ENCODE measurements at places on chromosomes 4 and X.

GRCh38 chr4:139802931-139803330 is 137.3 kb downstream of the MGST2 start:
- DNase-seq = no peak

DNA sequence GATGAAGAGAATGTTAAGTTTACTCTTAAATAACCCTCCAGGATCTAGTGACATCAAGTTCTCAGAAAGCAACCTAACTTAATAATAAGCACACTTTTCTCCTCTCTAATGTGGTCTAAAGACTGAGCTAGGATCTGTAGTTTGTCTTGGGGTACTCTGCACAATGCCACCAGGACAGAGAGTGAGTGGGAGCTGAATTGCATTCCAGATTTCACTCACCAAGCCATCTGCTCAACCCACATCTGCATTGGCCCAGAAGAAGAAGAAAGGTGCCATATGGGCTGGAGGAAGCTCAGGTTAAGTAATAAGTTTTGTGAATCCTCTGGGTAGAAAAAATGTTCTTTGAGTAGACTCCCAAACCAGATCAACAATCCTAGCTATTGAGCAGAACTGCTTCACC is 384.6 kb downstream of the PPP3CA start:
- no peak for DNase-seq

- DNase-seq = no peak
These were observed 512.4 kb upstream of the KLHL4 start for GRCh38 chrX:87005183-87005582.

DNA sequence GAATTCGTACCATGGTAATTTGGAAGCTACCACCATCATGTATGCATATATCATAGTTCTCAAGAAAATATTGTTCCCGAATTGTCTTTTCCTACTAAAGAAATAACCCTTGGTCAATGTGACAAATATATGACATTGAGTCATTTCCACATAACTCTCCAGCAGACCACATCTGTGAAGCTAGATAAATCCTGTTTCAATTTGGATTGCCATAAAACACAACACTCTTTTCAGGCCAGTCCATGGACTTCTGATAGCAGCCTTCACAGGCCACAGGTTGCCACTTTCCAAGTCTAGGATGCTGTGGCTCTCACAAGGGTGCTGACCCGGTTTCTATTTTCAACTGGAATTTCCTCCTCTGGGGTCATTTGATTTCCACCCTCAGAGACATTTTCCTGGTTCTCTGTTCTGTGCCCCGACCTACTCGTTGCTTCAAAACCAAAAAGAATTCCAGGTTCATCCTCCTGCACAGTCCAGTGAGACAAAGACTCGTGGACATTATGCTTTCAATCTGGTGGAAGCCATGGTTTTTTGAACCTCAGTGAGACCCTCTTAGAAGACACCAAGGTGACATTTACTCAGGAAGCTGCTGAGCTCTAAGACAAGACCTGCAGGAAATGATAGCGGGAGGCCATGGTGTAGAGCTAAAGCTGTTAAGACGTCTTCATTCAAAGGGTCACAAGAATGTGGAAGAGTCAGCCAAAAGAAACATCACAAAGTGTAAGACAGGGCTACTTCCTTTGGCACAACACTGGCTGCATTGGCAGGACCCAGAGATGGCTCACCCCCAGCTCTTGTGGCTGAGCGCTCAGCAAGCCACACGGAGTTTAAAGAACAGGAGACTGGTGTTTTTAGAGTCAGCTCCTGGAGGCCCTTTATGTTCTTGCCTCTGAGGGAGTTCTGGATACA is 119.8 kb downstream of the AMELX start:
- DNase-seq = no peak

- DNase-seq = no peak
These were observed 345.9 kb upstream of the NOCT start for GRCh38 chr4:138669479-138670315.

DNA sequence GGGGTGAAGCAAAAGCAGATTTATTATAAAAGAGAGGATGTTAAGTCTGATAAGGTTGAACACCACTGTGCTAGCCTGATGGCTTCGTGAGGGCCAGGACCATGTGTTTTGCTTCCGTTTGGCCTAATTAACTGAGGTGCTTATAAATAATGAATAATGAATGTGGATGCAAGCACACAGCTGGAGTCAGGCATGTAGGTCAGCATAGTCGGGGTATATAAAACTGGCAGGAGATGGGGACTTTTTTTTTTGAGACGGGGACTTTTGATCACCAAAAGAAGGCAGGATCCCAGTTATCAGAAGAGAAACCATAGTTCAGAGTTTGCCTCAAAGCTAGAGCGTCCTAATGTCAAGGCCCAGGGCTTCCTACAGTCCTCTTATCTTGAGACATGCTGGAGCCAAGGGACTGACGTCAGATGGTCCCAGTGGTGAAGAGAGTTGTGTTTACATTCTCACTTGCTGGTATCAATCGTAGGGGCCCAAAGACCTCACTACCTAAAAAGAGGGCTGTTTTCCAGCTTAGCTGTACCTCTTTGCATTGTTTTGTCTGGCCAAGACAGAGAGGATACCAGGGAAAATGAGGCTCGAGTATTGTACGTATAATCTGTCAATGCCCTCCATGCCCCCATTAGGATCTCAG is 50.4 kb downstream of the RTL9 start:
- no peak for DNase-seq

GRCh38 chr4:190020790-190021717 is 6.0 kb downstream of the FRG2 start:
- DNase-seq = no peak

DNA sequence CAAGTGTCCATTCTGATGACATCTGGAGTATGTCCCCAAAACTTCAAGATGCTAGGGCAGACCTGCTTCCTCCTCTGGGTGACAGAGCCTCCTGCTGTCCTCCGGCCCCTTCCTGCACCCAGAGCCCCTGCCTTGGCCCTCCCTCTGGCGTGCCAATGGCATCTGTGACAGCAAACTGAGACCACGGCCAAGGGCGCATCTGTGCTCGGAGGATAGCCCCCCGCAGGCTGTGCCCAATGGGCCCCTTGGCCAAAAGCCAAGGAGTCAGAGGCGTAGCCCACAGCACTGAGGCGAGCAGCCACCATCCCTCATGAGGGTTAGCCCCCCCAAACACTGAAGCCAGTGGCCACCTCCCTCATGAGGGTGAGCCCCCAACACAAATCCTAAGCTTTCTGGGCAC is 7.9 kb downstream of the LRPAP1 start:
- DNase-seq = no peak

DNA sequence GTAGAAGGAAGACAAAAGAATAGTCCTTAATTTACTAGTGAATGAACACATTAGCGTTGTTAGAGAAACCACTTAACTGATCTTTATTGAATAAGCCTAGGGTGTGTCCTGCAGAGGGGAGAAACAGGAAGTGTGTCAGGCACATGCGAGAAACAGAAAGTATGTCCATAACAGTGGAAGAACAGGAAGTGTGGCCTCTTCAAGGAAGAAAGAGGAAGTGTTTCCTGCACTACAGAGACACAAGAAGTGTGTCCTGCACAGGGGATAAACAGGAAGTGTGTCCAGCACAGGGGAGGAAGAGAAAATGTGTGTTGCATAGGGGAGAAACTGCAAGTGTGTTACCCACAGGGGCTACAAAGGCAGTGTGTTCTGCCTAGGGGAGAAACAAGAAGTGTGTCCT is 539.6 kb upstream of the PRKX start:
- DNase-seq = no peak

DNA sequence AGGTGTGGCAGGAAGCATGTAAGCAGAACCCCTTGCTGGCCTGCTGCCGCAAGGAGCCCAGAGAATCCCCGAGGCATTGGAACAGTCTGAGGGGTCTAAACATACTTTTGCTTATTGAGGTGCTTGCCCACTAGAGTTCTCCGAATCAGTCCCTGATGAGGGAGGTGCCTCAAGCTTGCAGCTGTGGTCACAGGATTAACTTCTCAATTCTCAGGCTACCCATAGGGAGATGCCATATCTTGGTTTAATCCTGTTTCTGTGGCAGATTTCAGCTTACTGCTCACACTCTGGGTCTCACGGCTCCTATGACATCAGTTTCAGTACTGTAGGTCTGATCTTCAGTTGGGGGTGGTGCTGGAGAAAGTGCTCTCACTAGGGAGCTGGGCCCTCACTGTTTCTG is 39.9 kb downstream of the CCNG2 start:
- DNase-seq = no peak

- no peak for DNase-seq
These were observed 77.5 kb downstream of the DHRSX start for GRCh38 chrX:2423282-2423681.

DNA sequence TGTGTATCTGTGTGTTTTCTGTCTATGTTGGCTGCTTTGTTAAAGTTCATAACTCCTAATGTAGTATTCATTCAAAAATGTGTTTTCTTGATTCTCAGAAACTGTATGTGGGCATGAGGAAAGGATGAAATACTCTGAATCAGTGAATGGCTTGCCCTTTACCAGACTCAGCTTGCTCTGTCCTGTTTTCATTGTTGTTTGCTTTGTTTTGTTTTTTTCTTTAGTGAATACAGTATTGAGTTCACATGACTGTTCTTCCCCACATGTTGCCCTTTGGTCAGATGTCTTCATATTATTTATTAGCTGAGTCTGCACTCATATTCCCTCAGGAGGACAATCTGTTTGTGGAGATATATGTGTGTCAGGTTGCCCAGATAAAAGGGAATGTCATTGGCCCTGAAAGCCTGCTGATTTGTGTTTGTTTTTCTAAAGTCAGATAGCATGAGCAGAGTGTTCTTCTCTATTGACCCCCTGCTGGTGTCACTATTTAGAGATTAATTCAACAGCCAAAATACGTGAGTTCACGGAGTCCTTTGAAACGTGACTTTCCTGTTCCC is 1184.4 kb downstream of the RPA4 start:
- DNase-seq = no peak

GRCh38 chr4:78561677-78562076 is 10.1 kb downstream of the ANXA3 start:
- no peak for DNase-seq

- no peak for DNase-seq
These were observed 9.6 kb upstream of the TSPYL2 start for GRCh38 chrX:53072418-53073114.

- no peak for DNase-seq
These were observed 54.8 kb upstream of the ZMAT1 start for GRCh38 chrX:101986586-101986985.

DNA sequence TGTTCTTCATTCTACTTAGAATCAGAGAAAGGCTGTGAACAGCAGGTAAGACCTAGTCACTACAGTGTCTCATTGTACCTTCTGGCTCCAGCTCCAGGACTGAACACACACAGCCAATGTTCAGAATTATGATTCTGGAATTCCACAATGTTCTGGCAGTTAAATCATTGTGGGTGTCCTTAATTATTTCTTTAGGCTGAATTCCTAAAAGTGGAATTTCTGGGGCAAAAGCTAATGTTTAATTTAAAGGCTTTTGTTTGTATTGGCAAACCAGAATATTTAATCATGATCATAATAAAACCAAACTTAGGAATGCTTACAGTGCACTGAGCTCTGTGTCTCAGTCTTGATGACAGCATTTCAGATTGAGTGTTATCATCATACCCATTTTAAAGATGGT is 67.0 kb upstream of the FAT1 start:
- DNase-seq = no peak

GRCh38 chrX:67613996-67614395 is 70.2 kb downstream of the AR start:
- DNase-seq = no peak

DNA sequence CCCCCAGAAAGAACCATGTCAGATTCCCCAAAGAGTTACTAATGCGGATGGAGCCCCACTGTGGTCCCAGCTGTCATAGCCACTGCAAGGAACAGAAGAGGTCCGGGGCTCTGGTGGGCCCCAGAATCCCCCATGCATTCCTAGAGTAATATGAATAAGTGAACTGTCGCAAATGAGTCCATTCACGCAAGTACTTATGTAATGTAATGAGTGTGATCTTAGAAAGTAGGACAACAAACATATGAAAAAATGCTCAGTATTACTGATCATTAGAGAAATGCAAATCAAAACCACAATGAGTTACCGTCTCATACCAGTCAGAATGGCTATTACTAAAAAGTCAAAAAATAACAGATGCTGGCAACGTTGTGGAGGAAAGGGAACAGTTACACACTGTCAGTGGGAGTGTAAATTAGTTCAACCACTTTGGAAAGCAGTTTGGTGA is 141.5 kb upstream of the RBPJ start:
- DNase-seq = no peak

DNA sequence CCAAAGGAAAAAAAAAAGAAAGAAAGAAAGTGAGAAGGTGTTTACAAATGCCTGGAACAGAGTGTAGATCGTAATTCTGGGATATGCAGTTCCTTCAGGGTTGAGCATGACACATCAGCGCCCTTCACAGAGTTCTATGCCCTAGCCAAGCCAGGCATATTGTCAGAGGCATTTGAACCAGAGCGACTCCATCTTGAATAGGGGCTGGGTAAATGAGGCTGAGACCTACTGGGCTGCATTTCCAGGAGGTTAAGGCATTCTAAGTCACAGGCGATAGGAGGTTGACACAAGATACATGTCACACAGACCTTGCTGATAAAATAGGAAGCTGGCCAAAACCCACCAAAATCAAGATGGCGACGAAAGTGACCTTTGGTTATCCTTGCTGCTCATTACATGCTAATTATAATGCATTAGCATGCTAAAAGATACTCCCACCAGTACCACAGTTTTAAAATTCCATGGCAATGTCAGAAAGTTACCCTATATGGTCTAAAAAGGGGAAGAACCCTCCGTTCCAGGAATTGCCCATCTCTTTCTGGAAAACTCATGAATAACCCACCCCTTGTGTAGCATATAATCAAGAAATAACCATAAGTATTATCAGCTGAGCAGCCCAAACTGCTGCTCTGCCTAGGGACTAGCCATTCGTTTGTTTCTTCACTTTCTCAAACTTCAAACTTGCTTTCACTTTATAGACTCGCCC is 23.5 kb upstream of the LRBA start:
- no peak for DNase-seq

- DNase-seq = no peak
These were observed 2.4 kb downstream of the MAB21L2 start for GRCh38 chr4:150584111-150584915.

DNA sequence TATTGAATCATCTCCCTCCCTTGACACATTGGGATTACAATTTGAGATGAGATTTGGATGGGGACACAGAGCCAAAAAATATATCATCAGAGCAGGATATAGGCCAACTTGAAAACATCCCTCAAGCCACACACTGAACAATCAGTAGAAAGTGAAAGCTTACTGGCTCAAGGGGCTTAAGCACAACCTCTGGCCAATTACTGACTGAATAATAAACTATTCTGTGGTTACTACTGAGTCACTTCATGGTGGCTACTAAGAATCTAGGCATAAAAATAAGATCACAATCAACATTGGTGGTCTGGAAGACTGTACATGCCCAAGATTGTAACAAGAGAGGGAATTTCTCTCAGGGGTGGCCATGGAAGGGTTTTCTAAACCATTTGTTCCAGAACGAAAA is 27.4 kb upstream of the GPR174 start:
- no peak for DNase-seq

DNA sequence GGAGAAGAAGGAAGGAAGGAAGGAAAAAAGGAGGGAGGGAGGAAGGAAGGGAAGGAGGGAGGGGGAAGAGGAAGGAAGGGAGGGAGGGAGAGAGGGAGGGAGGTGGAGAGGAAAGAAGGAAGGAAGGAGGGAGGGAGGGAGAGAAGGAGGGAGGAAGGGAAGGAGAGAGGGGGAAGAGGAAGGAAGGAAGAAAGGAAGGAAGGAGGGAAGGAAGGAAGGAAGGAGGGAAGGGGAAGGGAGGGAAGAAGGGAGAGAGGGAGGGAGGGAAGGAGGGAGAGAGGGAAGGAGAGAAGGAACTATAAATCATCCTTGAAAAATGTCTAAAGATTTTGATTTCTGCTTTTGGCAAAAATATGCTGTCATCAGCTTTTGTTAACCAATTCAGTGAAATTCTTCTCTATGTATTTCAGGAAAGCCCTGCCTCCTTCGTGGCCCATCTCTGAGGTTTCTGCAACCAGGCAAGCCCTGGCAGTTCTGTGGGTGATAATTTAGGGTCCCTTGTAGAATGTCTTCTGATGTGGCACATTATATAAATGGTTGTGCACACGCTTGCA is 7.1 kb upstream of the HOPX start:
- no peak for DNase-seq
